ENCODE measurements at places on chromosomes 6 and 20.

DNA sequence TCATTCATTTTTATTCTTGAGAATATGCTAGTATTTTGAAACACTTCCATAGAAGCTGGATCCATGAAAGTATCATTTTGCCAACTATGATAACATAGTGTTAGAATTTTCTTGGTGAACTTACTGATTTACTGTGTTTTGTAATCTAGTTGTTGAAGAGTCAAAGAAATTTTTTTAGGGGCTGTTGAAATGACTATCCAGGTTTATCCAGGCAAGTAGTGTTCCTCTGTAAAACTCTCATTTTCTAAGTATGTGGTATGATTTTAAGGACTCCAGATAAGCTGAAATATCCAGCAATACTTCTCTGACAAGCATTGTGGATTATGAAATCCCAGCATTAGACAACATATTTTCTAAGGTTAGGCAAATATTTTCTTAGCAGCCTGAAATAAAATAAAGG, 95.9 kb downstream of the GRIK2 start:
- no peak for DNase-seq

GRCh38 chr6:7701212-7701834, 24.6 kb upstream of the BMP6 start:
- no peak for DNase-seq

DNA sequence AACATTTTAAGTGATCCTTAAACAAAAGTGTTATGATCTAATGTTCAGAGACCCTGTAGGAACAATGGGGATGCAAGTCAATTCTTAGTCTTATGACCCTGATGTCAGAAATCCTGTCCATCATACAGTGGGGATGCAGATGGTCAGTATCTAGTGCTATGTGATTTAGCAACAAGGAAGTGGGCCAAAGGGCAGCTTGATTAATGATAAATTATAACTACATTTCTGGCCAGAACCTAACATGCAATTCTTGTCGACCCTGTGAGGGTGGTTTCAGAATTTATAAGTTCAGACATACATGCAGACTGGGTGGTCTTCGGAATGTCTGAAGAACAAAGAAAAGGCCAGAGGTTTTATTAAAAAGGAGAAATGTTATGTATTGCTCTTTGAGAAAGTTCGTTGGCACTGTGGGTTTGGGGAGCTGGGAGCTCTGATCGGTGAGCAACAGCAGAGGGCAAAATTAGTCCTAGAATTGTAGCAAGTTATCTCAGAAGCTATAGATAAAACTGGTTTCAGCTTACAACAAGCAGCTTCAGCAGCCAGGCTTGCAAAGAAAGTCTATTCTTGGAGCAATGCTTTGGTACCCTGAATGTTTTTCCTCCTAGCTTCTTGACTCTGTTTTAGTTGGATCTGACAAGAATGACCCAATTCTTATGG, 50.8 kb downstream of the RPF2 start:
- DNase-seq, result no peak

DNA sequence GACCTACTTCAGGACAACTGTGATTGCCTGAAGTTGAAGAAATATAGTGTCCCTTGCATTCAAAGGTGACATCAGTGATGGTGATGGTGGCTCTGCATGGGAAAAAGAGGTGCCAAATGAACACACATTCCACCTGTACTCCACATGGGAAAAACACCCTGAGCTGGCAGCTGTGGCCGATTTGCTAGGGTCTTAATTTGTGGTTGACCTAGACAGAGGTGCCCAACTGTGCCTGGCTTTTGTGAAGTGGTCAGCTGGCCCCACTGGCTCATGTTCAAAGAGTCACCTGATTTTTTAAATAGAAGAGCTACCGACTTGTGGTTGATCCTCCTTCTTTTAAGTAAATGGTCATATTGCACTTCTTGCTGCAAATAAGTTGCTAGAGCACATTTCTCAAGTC, 7.6 kb upstream of the GCNT2 start:
- no peak for DNase-seq

DNA sequence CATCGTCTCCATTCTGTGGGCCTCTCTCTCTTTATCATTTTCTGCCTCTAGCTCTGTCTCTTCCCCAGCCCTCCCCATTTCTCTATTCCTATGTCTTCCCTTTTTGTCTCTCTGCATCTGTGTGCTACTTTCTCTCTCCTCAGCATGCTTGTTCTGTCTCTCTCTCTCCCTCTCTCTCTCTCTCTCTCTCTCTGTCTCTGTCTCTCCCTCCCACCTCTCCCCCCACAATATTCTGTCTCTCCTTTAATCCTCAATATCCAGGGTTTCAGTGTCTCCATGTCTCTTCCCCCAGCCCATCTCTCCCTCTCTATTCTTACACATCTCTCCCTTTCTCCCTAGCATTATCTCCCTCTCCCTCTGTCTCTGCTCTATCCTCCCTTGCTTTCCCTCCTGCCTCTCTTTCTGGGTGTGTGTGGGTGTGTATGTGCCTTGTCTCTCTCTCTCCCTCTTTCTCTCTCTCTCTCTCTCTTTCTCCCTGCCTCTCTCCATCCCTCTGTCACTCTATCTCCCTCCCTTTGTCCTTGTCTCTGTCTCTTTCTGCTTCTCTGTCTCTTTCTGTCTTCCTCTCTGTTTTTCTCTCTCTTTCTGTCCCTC, 76.9 kb upstream of the SIRPA start:
- no peak for DNase-seq

DNA sequence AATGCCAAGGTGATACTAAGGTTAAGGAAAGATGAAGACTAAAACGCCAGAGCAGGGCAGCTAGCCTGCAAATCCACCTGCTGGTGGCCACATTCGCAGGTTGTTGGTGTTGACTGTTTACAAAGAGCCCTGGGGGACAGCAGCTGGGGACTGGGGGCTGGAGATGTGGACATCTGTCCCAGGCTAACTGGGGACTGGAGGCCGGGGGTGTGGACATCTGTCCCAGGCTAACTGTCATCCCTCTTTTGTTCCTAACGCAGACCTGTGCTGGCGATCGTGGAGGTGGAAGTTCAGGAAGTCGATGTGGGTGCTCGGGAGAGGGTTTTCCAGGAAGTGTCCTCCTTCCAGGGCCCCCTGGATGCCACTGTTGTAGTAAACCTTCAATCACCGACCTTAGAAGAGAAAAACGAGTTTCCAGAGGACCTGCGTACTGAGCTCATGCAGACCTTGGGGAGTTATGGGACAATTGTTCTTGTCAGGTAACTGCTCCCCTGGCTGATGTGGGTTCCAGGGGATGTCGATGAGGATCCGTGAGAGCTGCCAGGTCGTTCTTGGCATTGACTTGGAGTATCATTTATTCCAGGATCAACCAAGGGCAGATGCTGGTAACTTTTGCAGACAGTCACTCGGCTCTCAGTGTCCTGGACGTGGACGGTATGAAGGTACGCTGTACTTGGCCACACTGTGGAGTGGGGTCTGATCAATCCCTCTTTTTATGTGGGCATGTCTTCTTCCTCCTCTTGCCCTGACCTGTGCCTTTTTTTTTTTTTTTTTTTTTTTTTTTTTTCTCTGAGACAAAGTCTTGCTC, 87.0 kb downstream of the SERAC1 start:
- DNase-seq, result no peak

GRCh38 chr6:142819603-142820337, 125.2 kb downstream of the HIVEP2 start:
- DNase-seq, result no peak

DNA sequence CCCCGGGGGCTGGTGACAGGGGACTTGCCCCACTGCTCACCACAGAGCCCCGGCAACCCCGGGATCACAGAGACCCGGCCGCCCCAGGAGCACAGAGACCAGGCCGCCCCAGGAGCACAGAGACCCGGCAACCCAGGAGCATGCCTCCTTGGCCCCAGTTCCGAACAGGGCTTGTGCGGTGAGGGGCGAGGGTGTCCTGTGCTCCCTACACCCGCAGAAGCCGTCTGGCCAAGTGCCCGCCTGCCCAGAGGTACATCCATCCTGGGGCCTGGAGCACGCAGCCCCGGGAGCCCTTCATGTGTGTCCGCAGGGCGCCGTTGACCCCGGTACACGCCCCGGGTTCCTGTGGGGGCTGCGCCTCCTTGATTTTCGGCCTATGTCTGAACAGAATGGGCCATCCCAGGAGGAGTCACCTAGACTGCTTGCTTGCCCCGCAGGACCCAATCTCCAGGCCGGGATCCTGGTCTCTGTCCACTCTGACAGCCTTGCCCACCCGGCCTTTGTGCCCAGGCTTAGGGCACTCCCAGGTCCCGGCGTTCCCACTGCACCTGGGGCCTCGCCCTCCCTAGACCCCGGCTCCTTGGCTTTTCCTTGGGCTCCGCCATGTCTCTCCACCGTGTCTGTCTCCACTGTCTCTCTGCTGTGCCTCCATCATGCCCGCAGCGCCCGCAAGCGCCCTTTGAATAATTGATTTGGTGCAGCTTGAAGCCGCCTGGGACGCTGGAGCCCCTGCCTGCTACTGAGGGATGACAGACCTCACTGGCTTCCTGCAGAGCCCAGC, 219.8 kb downstream of the ERMARD start:
- DNase-seq, result no peak

DNA sequence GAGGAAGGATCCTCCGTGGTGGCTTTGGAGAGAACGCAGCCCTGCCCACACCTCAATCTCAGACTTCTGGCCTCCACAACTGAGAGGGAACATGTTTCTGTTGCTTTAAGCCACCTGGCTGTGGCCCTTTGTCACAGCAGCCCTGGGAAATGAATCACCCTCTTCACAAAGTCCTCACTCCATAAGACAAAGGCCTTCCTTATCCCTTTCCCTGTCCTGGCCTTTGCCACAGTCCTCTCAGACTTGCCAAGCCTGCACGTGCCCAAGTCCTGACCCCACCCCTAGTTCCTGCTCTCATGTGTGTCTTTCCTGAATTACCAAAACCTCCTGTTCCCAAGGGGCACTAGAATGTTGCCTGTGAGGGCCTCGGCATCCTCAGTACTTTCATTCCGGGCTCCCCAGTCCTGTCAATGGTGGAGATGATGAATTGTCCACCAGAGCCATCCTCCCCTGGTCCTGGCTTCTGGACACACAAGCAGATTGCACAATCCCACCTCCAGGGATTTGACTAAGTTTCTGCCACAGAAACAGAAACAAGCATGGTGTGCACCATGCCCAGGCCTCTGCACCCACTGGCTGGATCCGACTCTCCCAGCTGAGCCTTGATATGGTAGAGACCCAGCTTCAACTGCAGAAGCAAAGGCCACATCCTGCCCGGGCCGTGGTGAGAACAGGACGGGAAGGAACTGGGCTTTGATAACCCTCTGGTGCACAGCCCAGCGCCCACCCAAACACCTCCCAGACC, 232.6 kb upstream of the PDE10A start:
- no peak for DNase-seq

GRCh38 chr6:39830444-39830843, 38.3 kb downstream of the DAAM2 start:
- DNase-seq, result no peak

- peak; percentile 21 for DNase-seq
These were observed 60.8 kb upstream of the SSTR4 start for GRCh38 chr20:22974354-22974753.

DNA sequence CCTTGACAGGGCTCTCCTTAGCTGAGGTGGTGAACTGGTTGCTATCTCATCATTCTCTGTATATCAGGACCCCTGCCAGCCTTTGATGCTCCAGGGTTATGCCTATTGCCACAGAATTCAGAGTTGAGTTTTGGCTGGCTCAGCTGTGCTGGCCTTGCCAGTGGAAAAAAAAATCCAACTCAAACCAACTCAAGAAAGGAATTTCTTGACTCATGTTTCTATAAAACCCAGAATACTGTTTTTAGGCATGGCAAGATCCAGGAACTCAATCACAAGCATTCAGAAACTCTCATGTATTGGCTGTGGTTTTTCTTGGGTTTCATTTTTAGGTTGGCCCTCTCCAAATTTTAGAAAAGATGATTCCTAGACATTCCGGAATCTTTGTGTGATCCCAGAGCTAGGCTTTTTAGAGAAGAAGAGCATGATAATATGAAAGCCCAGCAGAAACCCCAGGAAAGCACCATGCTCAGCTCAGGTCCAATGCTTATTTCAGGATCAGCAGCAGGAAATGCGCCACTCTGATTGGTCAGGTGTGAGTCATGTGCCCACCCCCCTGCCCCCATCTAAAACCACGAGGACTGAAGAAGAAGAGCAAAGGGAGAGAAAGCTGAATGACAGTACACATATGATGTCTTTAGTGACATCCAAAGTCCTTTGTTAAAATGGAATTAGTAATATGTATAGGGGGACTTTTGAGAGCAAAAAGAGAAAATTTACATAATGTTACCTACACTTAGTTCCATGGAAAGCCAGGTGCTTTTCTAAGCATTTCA, 122.9 kb downstream of the RNF144B start:
- DNase-seq, result no peak

GRCh38 chr6:40802481-40802880, 215.3 kb upstream of the LRFN2 start:
- DNase-seq, result no peak

DNA sequence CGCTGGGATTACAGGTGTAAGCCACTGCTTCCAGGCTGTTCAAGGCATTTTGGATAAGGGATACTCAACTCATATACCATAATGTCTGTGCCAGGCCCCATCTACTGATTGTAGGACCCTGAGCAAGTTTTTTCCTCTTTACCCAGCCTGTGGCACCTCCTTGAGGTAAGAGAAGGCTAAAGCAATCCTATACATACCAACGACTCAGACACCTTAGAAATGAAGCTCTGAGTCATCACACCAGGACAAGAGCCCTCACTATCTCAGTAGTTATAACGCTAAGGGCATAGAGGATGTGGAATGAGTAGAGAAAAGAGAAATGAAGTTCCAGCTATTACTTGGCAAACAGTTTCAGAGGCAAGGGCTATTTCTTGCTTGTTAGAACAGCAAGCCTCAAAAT, 16.9 kb downstream of the NDRG3 start:
- no peak for DNase-seq

- DNase-seq, result peak; percentile 87
These were observed 59.2 kb downstream of the TRAM2 start for GRCh38 chr6:52517502-52518278.

DNA sequence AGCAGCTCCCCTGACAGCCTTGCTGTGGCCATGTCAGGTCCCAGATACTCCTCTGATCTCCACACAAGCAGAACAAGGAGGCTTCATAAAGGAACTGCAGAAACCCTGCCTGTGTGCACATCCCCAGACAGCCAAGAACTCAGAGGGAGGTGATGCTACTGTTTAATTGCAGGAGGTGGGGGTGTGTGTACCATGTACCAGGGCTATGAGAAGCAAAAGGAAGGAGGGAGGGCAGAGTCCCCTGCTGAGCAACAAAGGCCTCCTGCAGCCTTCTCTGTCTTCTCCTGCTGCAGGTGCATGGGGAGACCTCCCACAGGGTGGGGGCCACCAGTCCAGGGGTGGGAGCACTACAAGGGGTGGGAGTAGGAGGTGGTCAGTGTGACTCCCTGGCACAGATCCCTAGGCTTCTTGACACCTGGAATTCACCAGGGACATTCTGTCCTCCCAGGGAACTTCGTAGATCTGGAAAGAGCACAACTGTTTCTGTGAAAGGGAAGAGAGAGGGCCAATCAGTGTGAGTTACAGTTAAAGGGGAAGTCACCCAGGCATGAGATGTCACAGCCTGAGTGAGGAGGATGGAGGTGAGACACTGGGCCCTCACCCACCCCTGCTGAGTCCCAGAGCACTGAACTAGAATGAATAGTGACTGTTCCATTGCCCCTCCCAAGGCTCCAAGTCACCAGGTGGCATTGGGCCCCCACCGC, 2.8 kb downstream of the CST2 start:
- DNase-seq, result no peak

DNA sequence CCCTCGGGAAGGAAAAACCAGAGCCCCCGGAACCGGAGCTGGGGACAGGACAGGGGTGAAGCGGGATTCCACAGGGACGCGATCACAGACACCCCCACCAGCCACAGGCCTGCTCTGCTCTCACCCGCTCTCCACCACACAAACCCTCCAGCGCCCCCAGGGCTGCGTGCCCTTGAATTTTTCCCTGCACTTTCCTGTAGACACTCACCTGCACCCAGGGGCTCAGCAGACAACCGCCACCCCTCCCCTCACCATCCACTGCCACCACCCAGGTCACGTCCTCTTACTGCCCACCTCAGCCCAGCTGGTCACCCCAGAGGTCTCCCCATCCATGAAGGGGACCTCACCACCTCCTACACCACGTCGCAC, 631 bp downstream of the ULBP2 start:
- no peak for DNase-seq

Data from H54 (cell line).